ENCODE measurements at places on chromosomes 3 and 15. TPM values are rescaled to one million over a fixed set of nuclear protein-coding genes. Genes with fewer than 3 reads are reported as not detected.

The SCG3 gene
- total RNA-seq: not detected

The FBXW12 gene
- total RNA-seq: not detected

The CPLX3 gene
- total RNA-seq: not detected

The ARHGAP31 gene
- total RNA-seq: 4.7 TPM

The KNG1 gene
- total RNA-seq: not detected

The XYLB gene
- total RNA-seq: 4.4 TPM

The CLDN11 gene
- not detected for total RNA-seq

The MKRN2 gene
- total RNA-seq: 22.0 TPM
